Osteocyte (in vitro differentiated cells): ENCODE measurements at places on chromosomes 4 and X. TPM values are rescaled to one million over a fixed set of nuclear protein-coding genes. Genes with fewer than 3 reads are reported as not detected.
A peak's percentile ranks its signal among the peaks of the same experiment; 100 is the strongest.

- H3K27ac ChIP-seq: peak overlapping the region; percentile 66
- H3K4me3 ChIP-seq: peak overlapping the region; percentile 93
- no peak for DNase-seq
- no peaks in the 10 kb centered on the region for H3K36me3 ChIP-seq
- H3K4me1 ChIP-seq: peaks cover 19% of the 10 kb centered on the region
These were observed 648.7 kb upstream of the DIPK2B start for GRCh38 chrX:45849261-45849862.

GRCh38 chr4:25923745-25924144 is 9.7 kb downstream of the SMIM20 start:
- H3K27me3 ChIP-seq: no peaks in the 10 kb centered on the region
- H3K36me3 ChIP-seq: peaks cover 7% of the 10 kb centered on the region
- H3K4me1 ChIP-seq: peaks cover 7% of the 10 kb centered on the region
- no peak overlapping the region for H3K27ac ChIP-seq

DNA sequence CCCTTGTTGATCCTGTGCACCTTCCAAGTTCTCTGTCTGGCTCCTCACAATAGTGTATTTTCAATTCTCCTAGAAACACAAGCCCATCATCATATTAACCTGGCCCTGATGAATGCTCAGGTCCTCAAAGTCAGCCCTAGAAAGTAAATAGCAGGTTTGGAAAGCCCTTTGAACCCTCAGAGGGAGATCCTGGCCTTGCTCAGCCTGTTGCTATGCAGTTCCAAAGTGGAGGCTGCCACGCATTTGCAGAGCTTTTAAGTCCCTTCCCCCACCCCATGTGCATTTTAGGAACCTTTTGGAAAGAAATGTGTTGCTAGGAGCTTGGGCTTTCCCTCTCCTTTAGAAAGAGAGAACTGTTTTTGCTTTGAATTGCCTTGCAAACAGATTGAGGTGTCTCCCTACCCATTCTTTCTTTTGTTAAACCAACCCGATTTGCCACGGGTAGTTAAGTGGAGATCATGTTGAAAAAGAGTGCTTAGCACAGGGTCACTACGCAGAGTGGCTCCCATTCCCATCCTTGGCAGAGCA is 12.2 kb downstream of the MAMLD1 start:
- no peak overlapping the region for H3K27ac ChIP-seq
- peaks cover 28% of the 10 kb centered on the region for H3K4me1 ChIP-seq
- no peaks in the 10 kb centered on the region for H3K36me3 ChIP-seq
- no peaks in the 10 kb centered on the region for H3K27me3 ChIP-seq

- H3K4me3 ChIP-seq: no peak overlapping the region
- H3K27me3 ChIP-seq: peaks cover 6% of the 10 kb centered on the region
- H3K4me1 ChIP-seq: no peaks in the 10 kb centered on the region
- no peak for DNase-seq
- H3K36me3 ChIP-seq: no peaks in the 10 kb centered on the region
These were observed 23.8 kb downstream of the COL25A1 start for GRCh38 chr4:109278594-109279031.

- H3K27me3 ChIP-seq: no peaks in the 10 kb centered on the region
- H3K4me3 ChIP-seq: no peak overlapping the region
- no peak for DNase-seq
- H3K27ac ChIP-seq: no peak overlapping the region
- peaks cover 52% of the 10 kb centered on the region for H3K4me1 ChIP-seq
These were observed 83.5 kb downstream of the SYNPO2 start for GRCh38 chr4:118972167-118972566.

DNA sequence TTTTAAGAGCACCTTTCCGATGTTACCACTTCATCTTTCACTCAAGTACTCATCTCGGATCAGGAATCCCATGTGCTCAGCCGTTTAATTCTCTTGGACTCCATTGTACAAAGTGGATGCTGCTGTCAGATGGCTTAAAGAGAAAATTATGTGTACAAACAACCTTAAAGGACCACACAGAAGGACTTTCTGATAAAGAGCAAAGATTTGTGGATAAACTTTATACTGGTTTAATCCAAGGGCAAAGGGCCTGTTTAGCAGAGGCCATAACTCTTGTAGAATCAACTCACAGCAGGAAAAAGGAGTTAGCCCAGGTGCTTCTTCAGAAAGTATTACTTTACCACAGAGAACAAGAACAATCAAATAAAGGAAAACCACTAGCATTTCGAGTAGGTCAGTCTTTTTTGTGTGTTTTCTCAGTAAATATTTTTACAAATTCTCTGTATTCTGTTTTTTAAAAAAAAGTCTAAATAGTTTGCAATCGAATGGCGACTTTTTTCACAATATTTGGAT is 20.1 kb downstream of the MMAA start:
- H3K4me3 ChIP-seq: no peak overlapping the region
- H3K27ac ChIP-seq: no peak overlapping the region
- peaks cover 8% of the 10 kb centered on the region for H3K36me3 ChIP-seq
- H3K4me1 ChIP-seq: no peaks in the 10 kb centered on the region

DNA sequence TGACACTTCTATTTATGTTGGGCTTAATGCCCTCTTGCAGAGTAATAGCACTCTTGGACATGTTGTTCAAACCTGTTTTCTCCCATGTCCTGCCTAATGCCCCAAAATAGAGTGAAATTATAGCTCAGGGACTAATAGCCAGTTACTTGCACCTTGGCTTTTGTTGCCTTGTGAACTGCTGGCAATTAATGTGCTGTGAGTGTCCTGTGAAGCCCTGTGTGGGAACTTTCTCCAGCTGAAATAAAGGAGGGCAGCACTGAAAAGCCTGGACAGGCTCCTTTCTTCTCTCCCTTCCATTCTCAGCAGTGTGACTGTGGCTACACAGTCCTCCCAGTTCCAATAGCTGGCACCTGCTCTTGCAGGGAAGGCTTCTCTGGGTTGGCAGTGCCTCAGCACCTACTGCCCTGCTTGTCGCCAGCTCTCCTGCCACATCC is 72.4 kb downstream of the DCLK2 start:
- H3K27me3 ChIP-seq: no peaks in the 10 kb centered on the region
- H3K27ac ChIP-seq: no peak overlapping the region
- H3K4me3 ChIP-seq: no peak overlapping the region
- peaks cover 3% of the 10 kb centered on the region for H3K36me3 ChIP-seq
- DNase-seq: no peak
- peaks cover 36% of the 10 kb centered on the region for H3K4me1 ChIP-seq

- peaks cover 2% of the 10 kb centered on the region for H3K4me1 ChIP-seq
- no peaks in the 10 kb centered on the region for H3K36me3 ChIP-seq
- H3K27me3 ChIP-seq: no peaks in the 10 kb centered on the region
- DNase-seq: no peak
These were observed 6.2 kb downstream of the CACNA1F start for GRCh38 chrX:49226946-49227345.

The LGI2 gene
- 0.08 TPM in 1 of 2 replicates, not detected in the other for total RNA-seq

DNA sequence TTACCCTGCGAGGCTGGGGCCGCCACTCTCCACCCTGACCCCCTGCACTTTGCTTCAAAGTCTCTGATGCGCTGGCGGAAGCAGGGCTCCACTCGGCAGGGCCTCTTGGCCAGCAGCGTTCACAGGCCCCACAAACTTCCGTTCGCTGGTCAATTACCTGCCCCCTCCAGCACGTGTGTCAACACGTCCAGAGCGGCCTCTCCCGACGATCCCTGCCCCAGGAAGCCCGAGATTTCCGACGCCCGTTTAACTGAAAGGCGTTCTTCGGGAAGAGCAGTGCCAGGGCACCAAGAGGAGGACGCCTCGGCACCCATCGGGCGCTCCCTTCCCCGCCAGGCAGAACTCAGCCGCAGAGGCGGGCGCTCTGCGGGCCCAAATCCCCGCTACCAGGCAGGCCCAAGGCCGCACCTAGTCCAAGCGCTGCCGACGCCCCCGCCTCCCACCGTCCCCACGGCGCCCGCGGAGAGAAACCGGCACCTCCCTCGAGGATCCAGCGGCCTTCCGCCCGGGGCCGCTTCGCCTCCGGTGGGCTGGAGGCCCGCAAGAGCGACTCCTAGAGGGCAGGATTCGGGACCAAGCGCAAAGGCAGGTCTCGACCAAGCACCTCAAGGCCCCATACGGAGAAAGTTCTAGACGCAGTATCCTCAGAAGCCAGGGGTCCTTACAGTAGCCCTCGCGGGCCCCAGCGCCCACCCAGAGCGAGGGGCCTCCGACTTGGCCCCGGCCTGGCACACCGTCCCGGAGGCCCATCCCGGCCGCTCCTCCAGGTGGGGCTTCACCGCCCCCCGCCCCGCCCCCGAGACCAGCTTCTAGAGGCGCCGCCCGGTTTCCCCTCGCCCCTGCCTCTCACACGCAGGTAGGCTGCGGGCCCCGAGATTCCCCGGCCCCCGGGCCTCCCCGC is 586 bp downstream of the BCAP31 start:
- no peak for DNase-seq
- H3K36me3 ChIP-seq: peaks cover 9% of the 10 kb centered on the region
- H3K4me3 ChIP-seq: peak overlapping the region; percentile 84
- H3K27me3 ChIP-seq: no peaks in the 10 kb centered on the region
- H3K4me1 ChIP-seq: peaks cover 32% of the 10 kb centered on the region

The CSTF2 gene
- total RNA-seq: 12.2 and 14.8 TPM in 2 replicates

DNA sequence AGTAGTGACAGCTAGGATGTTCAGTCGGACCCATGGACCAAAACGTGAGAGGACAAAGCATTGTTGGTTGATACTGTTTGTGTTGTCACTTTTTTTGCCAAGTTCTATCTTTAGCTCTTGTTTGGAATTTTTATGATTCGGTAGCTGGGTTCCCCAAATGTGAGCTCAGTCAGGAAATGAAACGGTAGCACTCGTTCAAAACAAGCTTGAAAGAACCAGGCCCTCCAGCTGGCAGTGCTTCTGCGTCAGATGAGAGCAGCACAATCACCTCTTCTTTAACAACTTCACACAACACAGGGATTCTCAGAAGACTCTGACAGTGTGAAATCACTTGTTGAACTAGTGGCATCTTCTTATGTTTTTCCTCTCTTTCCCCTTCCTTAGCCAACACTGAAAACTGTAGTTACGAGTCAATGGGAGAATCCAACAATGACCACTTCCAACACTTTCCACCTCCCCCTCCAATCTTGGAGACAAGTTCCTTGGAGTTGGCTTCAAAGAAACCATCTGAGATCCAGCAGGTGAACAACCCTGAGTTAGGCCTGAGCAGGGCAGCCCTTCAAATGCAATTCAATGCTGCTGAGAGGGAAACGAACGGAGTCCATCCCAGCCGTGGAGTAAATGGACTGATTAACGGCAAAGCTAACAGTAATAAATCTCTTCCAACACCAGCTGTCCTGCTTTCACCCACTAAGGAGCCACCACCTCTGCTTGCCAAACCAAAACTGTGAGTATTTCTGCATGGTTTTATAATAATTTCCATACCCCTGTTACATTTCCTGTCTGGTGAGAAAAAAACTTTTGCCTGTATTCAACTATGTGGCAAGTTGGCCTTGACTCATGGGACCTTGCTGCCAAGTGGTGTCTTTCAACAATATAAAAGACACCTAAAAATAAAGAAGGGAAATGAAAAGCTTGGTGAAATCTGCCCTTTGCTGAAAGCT is 214.6 kb downstream of the PALLD start:
- no peak overlapping the region for H3K4me3 ChIP-seq
- peaks cover 48% of the 10 kb centered on the region for H3K36me3 ChIP-seq
- H3K27ac ChIP-seq: peak overlapping the region; percentile 77
- no peak for DNase-seq
- no peaks in the 10 kb centered on the region for H3K27me3 ChIP-seq

- DNase-seq: no peak
- H3K4me3 ChIP-seq: no peak overlapping the region
- no peak overlapping the region for H3K27ac ChIP-seq
- no peaks in the 10 kb centered on the region for H3K36me3 ChIP-seq
- H3K27me3 ChIP-seq: peaks cover 4% of the 10 kb centered on the region
- peaks cover 17% of the 10 kb centered on the region for H3K4me1 ChIP-seq
These were observed 24.4 kb upstream of the CFAP299 start for GRCh38 chr4:80311130-80311529.

The MAMLD1 gene
- total RNA-seq: 13.2 and 13.4 TPM in 2 replicates

DNA sequence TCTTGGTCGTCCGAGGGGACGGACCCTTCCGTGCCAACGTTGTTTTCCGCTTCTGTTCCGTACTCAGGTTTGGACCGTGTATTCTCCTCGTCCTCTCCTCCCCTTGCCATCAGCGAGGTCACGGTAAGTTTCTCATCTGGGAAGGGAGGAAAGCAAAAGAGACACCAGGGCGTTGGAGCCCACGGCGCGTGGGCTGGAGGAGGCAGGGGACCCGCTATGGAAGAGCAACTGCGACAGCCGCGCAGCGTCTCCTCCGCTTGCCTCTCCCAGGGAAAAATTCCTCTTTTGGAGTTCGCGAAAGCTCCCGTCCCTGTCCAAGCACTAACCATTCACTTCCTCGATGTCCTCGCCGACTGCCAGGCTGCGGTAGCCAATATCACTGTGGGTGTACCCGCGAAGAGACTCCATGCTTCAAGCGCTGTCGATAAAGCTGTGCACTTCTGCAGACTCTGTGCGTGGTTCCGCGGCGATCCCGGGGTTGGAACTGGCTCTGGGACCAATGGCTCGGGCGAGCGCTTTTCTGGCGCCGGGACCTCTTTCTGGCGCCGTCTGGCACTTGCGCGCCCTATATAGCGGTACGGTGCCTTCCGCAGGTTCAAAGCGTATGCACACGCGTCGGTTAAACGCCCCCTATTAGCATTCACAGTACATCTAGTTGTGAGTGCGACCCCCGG is at the start of gene ESX1:
Gene ESX1, minus strand, starts transcription at position 492 of the 674 bp plus-strand sequence. Its CDS starts 84 bp downstream, at position 408.
- H3K27me3 ChIP-seq: peaks cover 59% of the 10 kb centered on the region
- peaks cover 2% of the 10 kb centered on the region for H3K36me3 ChIP-seq
- no peak for DNase-seq
- H3K27ac ChIP-seq: no peak within 1 kb of the TSS
- peak within 1 kb of the TSS; percentile 66 for H3K4me3 ChIP-seq

DNA sequence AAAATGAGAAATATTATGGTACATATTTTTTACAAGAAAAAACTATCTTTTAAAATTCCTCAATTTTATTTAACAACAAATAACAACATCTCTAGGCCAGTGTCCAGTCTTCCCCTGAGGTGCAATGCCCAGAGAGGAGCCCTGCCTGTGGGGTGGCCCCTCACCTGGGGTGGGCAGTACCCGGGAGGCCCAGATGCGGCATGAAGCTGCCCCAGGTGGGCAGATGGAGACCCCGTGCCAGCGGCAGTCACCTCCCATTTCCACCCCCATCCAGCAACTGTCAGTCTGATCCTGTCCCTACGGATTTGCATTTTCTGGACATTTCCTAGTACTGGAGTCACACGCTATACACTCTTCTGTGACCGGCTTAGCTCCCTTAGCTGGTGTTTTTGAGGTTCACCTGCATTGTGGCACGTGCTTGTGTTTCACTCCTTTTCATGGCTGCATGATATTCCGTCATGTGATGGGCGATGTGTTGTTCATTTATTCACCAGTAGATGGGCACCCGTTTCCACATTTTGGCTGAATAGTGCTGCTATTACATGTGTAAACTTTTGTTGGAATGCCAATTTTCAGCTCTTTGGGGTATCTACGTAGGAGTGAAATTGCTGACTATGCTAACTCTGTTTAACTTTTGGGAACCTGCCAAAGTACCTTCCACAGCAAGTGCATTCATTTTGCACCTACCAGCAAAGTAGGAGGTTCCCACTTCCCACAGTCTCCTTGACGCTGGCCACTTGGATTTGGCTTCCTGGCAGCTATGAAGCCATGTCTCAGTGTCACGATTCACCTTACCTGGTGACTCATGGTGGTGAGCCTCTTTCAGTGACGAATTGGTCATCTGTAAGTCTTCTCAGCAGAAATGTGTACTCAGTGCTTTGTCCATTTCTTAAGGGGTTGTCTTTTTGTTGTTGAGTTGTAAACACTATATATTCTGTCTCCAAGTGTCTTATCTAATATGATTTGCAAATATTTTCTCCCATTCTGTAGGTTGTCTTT is 11.7 kb upstream of the MAEA start:
- no peaks in the 10 kb centered on the region for H3K27me3 ChIP-seq
- no peak overlapping the region for H3K4me3 ChIP-seq
- no peak for DNase-seq
- no peaks in the 10 kb centered on the region for H3K4me1 ChIP-seq
